GOT3 (cell line): ENCODE measurements at places on chromosomes 5 and 9.

DNA sequence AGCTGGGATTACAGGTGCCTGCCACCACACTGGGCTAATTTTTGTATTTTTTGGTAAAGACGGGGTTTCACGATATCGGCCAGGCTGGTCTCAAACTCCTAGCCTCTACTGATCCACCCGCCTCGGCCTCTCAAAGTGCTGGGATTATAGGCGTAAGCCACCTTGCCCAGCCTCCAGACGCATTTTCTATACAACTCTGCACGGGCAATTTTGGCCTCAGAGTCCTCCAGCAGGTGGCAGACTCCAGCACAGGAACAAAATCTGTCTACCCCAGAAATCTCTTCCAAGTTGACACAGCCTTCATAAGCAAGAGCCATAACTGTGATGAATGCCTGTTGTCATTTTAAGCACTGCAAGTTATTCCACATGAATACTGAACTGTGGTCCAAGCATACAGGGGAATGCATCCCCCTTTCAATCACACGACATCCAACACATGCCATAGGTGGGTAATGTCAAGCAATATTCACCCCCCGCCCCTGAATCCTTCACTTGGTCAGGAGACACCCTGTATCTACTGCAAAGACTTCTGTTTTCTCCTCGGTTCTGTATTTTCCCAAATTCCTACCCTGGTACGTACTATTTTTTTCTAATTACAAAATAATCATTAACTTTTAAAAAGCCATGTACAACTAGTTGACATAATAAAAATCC lies 50.8 kb downstream of the ALDH7A1 start:
- DNase-seq, result no peak

DNA sequence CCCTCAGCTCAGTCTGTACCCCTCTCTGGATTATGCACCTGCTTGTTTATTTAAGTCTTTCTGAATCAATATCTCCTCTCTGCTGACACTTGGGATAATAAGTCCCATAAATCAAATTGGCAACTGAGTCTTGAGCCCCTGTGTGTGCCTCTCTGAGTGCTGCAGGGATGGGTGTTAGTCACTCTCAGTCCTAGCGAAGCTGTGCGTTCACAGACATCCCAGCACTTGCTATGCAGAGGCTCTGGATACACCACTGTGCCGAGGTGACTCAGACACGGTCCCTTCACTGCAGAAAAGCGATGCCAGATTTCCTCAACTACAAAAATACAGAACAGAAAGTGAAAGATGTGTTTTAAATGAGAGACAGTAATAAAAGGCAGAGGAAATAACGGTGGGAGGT lies 4.1 kb upstream of the KCNMB1 start:
- DNase-seq, result no peak

DNA sequence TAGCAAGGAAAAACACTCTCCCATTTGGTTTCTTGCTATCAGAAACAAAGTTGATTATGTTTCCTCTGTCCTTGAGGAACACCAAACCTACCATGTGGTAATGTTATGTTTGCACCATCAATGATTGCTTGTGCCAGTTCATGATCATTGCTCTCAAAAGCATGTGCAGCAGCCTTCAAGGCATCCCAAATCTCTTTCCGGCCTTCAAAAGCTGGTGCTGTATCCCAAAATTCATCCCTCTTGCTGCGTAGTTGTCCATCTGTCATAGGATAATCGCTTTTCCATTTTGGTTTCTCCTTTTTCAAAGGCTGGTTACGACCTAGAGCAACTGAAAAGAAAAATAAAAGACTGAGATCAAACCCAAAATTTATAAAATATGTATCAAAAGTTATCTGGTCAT lies 40.1 kb downstream of the EFCAB9 start:
- no peak for DNase-seq

DNA sequence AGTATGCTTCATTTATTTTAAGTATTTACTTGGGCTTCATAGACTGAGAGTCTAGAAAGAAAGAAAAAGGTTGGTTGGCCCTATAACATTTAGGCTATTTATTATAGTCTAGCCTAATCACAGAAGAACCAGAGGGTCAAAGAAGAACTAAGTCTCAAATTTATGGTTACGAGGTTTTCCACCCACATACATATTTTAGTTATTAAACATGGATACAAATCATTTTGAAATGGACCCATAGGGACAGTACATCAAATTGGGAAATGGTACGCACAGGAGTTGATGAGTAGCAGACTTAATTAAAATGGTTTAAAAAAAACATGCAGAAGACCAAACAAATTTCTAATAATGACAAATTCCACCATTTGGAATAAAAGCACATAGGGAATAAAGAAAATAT lies 17.7 kb downstream of the SVEP1 start:
- DNase-seq, result no peak

DNA sequence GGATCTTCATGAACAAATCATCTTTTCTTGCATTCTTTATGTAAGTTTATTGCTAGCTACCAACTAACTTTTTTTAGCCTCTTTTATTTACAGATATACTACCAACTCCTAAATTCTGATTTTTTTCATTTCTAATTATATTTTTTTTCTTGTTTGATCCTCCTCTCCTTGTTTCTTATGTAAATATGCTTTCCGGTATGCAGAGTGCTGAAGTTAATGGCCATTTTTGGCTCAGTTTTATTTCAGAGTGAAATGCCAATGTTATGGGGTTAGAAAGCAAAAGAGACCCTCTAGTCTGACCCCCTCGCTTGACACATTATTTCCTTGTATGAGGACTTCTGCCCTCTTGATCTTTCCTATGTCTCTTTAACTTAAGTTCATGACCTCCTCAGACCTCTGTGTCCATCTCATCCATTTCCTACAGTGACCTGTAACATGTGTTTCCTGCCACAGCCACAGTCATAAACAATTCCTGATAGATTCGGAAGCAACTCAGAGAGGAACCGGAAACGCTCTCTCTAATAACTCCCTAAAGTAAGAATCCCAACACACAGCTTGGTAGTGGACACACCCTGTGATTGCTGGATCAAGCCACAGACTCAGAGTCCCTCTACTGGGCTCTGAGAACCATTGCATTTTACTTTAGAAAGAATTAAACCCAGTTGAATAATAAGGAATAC lies 42.9 kb upstream of the AFAP1L1 start:
- DNase-seq, result no peak

DNA sequence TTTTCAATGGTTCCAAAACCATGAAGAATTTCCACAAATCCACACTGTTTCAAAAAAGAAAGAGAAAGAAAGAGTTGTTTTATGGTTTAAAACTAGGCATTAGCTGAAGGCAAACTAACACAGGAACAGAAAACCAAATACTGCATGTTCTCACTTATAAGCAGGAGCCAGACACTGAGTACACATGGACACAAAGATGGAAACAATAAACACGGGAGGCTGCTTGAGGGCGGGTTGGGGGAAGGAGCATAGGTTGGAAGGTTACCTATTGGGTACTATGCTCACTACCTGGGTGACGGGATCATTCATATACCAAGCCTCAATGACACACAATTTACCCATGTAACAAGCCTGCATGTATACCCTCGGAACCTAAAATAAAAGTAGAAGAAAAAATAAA lies 45.0 kb downstream of the SEMA6A start:
- no peak for DNase-seq

GRCh38 chr5:37121027-37121426 lies 128.1 kb downstream of the CPLANE1 start:
- DNase-seq, result no peak

DNA sequence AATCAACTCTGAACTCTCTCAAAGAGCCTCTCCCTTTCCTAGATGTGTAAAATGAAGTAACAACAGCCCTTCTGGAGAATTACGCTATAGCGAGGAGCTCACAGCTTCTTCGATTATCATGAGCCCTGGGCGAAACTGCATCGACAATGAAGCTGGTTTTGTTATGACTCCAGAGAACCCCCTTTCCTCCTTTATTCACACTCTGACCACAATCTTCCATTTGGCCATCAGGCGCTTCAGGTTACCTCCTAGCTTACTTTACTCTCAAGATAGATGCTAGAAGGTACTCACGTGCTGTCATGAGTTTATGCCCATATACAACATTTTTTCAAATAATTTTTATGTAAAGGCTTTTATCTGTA lies 362.7 kb upstream of the RFX3 start:
- no peak for DNase-seq

GRCh38 chr5:2995035-2995434 lies 243.6 kb upstream of the IRX2 start:
- no peak for DNase-seq

DNA sequence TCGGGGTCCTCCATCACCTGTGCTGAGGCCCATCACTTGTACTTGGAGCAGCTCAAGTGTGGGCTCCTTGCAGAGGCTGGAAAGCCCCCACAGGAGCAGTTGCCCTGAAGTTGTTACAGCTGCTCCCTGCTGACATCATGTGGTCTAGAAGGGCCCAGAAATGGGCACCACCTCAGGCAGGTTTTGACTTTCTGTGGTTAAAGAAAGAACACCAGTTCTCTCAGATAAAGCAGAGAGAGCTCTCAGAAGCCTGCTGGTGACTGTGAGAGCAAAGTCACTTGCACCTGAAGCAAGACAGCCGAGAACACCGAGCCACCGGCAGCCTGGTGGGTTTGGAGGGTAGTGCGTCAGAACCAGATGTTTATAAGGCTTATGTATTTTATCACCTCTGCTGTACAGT lies 70.4 kb downstream of the MVB12B start:
- DNase-seq, result no peak

DNA sequence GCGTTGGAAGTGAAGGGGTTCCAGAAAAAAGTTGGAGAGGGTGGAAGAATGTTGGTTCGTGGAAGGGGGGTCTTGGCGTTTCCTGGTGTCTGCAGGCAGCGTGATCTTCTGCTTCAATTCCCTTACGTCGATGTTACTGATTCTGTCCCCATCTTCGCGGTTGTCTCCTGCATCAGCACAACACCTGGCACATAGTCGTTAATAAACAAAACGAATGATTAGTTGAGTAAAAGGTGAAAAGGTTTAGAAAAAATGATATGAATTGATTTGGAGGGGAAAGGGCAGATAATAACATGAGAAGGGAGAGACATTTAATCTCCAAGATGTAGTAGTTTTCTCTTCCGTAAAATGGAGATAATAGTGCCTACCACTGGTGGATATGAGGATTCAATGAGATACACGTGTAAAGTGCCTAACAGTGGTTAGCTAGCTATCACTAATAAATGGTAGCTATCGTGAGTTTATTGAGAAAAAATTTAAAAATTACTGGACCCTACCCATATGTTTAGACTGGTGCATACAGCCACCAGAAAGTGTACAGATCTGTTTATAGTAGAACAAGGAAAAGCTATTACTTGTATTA lies 556 bp downstream of the MTREX start:
- DNase-seq, result no peak

DNA sequence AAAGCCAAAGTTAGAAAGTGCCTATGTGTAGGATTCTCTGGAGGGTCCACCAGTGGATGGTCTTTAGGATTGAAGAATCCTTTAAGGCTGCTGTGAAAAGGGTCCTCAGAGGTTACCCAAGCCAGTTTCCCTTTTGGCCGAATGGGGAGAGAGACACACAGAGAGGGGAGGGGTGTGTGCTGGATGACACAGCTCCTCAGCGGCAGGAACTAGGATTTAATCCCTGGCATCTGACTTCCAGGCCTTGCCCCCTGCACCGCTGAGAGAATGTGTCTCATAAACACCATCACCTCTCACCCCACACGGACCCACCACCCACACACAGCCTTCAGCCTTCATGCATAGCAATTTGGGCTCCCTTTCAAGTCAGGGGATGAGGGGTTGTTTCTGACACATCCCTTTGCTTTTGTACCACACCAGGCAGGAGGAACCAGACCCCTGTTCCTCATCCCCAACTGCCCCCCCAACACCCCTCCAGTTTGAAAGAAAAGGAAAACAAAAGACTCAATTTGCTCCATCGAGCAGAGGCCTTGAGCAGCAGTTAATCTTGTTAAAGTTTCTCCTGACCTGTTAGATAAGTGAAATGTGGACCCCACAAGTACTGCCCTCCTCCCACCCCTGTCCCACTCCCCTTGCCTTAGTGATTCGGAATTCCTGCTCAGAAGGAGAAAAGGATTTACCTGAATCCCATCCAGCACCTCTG lies 4.0 kb downstream of the PAPPA start:
- DNase-seq, result no peak
